Activated CD8-positive, alpha-beta memory T cell treated with anti-CD3 and anti-CD28 coated beads for 4 hours (primary cell): ENCODE measurements at places on chromosomes 7 and 10.

GRCh38 chr7:47508389-47509380 lies 73.2 kb downstream of the TNS3 start:
- no peak for DNase-seq

- DNase-seq: no peak
Observed at GRCh38 chr10:6350609-6351008, 147.9 kb downstream of the PFKFB3 start.

DNA sequence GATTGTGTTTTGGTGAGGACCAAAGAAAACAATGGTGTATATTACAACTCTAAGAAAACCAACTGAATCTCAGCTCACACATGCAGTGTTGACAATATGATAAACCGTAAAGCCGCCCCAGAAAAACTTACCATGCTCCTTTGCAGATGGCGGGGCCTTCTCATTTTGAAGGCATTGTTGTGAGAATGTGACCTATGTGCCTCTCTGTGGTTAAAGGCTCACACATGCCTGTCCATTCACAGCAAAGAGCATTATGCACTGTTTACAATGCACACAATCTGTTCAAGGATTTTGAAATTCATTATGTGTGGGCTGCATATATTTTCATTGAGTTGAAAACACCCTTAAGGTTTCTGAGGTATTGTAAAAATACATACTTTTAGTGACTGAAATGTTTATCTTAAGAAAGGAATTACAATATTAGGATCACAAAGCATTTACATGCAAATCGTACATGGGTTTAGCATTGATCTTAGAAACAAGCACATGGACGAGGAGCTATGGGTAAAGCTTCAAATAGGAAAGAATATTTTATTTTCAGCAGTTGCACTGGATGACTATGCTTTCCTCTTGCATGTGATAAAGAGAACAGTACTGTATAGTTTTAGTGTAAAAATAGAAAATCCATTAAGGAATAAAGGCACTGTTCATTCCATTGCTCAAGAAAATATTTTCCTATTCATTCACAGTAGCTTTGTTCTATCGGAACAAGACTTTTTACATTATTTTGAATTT lies 334.3 kb downstream of the ARL4A start:
- DNase-seq: no peak

DNA sequence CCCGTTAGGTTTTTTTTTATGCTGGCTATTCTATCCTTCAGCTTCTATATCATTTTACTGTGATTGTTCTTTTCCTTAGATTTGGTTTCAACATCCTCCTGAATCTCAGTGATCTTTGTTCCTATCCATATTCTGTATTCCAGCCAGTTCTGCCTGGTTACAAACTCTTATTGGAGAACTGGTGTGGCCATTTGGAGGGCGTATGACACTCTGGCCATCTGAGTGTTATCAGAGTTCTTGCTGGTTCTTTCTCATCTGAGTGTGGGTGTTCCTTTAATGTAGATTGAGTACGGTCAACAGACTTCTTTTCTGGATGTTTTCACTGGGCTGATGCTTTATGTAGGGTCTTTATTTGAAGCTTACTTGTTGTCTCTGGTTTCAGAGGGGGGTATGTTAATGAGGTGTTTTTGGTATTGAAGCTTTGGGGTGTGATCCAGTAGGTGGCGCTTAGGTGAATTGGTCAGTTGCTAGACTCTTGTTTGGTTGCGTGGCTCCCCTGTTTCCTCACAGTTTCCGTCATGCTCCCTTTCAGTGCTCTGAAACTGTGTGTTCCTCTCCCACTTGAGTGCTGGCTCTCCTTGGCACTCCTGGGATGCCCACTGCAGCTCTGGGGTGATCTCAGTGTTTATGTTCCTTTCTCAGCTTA lies 80.7 kb downstream of the FANK1 start:
- DNase-seq: no peak

GRCh38 chr10:74081192-74081803 lies 69.3 kb downstream of the AP3M1 start:
- DNase-seq: peak; percentile 3

DNA sequence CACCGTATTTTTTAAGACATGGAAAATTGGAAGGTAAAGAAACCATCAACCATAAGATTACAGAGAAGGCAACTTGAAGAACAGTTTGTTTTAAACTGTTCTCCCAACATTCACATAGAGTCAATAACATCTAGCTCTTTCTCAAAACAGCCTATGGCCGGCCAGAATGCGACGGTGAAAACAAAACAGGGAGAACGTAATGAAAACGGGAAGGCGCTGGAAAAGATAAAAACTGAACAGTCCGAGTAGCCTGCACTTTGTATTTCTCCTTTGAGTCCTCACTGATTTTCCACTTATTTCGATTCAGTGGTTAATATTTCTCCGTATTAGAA lies 637 bp downstream of the MICU1 start:
- no peak for DNase-seq

DNA sequence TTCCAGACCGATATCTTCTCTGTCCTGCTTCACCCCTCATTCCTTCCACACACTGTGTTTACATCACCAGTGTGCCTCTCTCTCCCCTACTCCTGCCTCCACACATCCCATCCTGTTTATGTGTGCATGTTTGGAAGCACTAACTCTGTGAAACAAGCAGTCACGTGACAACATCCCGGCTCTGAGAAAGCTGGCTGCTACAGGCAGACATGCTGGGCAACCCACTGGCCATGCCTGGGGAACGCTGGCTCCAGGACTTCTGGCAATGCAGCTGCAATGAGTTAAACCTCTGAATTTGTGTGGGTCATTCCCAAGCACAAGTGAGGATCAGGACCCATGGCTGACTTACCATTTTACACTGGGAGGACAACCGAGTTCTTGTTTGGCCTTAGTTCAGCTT lies 74.0 kb downstream of the WNT2 start:
- DNase-seq: no peak
